Breast epithelium (tissue), 4 donors: ENCODE measurements at places on chromosomes 3 and 15.

DNA sequence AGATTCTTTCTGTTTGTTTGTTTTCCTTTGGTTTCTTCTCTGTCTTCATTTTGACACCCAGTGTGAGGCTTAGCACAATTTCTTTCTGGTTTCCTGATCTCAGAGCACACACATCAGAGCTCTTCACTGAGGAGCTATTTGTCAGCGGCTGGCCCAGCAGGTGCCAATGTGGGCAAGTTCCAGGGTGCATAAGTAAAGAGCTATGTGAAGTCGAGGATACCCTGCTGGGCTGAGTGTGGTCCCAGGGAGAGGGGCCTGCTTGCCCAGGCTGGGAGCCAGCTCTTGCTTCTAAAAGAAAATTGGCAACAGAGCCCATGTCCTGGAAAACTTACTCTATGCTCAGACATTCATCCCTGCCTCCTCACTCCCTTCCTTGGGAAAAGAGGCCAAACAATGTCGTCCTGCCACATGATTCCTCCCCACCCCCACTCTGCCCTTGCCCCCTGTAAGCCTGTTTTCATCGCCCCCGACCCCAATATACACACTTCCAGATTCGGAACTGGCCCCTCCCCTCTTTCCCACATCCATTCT lies 101.2 kb downstream of the ST8SIA2 start:
- DNase-seq = no peak

DNA sequence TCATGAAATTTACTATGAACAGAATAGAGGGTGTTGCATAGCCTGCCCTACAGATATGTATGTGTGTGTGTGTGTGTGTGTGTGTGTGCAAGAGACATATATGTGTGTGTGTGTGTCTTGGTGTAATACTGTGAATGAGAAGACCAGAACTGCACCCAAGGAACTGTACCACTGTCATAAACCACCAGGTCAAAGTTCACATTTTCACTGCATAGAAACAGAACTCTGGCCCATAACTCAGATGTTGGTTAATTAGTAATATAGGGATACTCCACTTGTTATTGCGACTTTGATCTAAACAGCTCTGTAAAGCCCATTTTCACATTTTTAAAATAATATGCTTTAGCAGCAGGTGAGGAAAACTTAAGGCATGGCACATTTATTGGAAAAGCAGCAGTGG lies 111.8 kb downstream of the IGF2BP2 start:
- no peak for DNase-seq

DNA sequence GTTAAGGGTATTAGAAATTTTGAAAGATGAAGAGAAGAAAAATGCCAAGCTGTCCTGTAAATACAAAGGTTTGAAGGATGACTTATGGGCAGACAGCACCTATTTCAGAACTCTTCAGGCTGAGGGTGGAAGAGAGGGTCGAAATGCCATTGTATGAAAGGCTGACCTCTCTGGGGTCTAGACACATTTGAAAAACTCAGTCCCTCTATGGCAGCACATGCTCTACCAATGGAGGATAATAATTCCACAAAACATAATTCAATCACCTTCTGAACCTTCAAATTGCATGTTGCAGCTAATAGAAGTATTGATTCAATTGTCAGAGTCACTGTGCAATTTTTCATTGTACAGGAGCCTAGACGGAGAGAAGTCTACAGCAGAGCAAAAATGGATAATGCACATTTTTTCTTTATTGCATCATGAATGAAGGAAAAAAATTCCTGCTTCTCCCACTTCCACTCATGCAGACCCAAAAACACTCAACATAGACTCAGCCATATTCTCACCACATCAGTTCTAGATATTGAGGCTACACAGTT lies 569.1 kb downstream of the TBL1XR1 start:
- DNase-seq = no peak

DNA sequence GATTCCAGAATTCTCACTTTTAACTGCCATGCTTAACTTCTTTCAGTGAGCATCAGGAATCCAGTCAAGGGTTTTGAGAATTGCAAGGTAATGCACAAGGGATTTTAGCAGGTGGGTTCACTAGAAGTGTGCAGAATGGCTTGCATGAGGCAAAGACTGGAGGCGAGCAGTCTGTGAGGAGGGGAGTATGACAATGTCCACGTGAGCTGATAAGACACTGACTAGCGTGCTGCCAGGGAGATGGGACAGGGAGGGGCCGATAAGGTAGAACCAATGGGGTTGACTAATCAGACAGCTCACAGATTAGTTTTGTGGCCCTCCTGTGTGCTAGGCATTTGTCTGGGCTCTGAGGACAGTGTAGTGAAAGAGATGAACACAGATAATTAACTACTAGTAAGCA lies 102.0 kb upstream of the DAZL start:
- no peak for DNase-seq

- no peak for DNase-seq
Observed at GRCh38 chr3:105953831-105954230, 85.0 kb upstream of the CBLB start.

- no peak for DNase-seq
Observed at GRCh38 chr15:98753726-98754656, 105.7 kb downstream of the IGF1R start.

DNA sequence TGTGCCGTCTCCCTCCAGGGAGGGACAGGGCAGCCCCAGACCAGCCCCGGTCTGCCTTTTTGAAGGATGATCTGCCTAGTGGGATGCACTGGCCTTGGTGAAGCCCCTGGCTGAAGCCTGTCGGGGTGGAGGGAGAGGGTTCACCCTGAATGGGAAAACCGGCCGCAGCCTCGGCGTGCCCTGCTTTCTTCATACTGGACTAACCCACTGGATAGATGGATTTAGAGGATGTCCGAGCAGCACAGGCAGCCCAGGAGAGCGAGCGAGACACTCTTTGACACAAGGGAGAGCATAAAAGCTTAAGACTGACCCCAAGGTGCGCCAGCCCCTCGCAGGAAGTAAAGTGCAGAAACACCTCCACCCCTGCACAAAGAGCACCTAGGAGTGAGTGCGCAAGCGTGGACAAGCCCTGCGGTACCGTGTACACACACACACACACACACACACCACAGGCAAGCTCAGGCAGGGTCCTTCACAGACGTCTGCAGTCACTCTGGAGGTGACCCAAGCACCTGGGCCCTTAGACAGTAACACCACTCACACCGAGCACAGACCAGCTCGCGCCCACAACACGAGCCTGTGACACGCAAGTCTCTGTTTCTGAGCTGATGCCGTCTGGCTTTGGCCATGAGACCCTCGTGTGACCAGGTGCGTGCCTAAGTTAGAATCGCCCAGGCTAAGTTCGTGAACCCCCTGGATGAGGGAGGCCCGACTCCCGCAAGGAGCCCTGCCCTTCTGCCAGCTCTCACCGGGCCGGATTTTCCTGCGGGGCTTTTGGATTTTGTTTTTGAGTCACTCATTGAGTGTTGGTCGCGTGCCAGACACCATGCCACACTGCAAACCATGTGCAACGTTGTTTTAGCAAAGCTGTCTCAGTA lies 11.3 kb downstream of the SEMA4B start:
- peak; percentile 58 for DNase-seq

DNA sequence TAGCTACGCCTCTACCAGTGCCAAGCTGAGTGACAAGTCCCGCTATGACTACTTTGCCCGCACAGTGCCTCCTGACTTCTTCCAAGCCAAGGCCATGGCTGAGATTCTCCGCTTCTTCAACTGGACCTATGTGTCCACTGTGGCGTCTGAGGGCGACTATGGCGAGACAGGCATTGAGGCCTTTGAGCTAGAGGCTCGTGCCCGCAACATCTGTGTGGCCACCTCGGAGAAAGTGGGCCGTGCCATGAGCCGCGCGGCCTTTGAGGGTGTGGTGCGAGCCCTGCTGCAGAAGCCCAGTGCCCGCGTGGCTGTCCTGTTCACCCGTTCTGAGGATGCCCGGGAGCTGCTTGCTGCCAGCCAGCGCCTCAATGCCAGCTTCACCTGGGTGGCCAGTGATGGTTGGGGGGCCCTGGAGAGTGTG lies 5.7 kb downstream of the GRM2 start:
- DNase-seq = no peak

- DNase-seq = no peak
Observed at GRCh38 chr3:27625864-27626263, 96.3 kb downstream of the EOMES start.

GRCh38 chr3:120438665-120439370 lies 12.0 kb downstream of the FSTL1 start:
- DNase-seq = peak; percentile 52
